Activated T-helper 1 cell treated with Interleukin-2 at 50 U/mL for 16 hours (primary cell): ENCODE measurements at places on chromosomes 2 and 18.

DNA sequence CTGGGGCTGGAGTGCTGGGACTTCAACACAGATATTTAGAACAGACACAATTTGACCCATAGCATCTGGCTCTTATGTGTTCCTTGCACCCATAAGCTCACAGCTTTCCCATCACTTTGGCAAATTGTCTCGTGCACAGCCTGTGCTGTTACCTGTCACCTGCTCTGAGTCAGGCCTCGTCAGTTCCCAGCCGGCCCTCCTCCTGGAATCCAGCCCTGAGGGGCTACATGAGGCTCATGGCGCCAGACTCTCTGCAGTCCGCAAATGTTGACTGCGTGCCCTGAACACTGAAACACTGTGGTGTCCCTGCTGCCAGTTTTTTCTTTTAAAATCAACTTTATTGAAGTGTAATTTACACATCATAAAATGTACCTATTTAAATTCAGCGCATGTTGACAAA is 65.4 kb upstream of the BZW1 start:
- no peak for DNase-seq

GRCh38 chr2:175205523-175205922 is 24.0 kb upstream of the ATP5MC3 start:
- no peak for DNase-seq

DNA sequence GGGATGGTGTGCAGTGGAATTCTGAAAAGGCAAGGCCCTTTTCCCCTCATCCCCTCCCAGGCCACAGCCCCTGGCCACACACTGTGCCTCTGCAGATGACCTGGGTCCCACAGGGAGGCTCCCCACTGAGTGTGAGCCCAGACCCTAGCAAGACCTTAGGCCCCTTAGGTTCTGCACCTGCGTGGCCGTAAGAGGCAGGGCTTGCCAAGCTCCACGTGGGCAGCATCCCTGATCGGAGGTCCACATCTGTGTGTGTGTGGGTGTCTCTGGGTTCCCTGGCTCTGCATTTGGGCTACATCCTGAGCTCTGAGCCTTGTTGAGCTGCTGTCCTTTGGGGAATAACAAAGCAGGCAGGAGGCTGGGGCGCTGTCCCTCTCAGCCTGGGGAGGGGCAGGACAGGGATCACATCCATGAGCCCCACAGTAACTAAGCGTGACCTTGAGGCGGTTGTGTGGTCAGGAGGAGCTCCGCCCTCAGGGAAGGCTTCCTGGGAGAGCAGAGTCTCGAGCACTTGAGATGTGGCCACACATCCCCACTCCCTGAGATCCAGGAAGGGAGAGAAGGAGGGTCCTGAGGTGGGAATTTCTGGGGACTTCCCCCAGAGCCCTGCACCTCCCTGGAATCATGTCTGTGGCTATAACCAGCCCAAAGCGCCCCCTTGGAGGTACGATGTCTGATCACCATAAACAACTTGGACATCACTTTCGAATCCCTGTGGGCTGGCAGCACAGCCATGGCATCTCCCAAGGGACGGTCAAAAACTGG is 84.8 kb downstream of the STPG4 start:
- no peak for DNase-seq

- no peak for DNase-seq
These were observed 90.3 kb downstream of the PIK3C3 start for GRCh38 chr18:42045346-42045745.

- DNase-seq = no peak
These were observed 8.6 kb upstream of the PDIA6 start for GRCh38 chr2:10820978-10821695.
